MG63 (cell line): ENCODE measurements at places on chromosomes 2 and 18. TPM values are rescaled to one million over a fixed set of nuclear protein-coding genes. Genes with fewer than 3 reads are reported as not detected.

DNA sequence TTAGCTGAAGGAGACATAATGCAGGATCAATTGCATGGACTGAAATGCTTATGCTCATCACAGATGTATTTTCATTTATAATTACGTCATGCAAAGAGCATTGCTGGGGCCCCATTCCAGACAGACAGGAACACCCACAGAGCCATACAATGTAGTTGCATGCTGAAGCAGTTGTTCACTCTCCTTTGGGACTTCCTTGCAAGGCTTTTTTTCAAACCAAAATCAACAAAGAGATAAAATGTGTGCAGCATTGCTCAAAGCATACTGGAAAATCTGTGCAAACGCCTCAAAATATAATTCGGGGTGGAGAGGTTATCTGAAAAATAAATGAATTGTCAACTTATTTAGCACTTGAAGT, 463.2 kb downstream of the CDH2 start:
- peak; percentile 34 for DNase-seq

DNA sequence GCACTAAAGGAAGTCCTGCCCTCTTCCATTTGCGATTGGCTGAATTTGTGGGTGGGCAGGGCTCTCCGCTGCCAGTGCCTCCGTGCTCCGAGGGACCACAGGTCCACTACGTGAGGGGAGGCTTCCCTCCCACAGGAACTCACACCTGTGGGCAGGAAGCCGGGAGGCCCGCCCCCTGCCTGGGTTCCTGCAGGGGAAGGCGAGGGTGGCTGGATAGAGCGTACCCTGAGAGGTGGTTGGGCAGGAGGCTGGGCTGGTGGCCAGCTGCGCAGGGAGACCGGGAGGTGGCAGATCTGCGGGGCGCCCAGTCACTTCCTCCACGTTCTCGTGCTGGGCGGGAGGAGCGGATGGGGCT, 47.0 kb upstream of the PTH2R start:
- DNase-seq: no peak

GRCh38 chr2:200216310-200216709, 90.2 kb upstream of the SPATS2L start:
- no peak for DNase-seq

- DNase-seq: no peak
Measured at GRCh38 chr2:219541611-219542180, 1.9 kb downstream of the CHPF start.

DNA sequence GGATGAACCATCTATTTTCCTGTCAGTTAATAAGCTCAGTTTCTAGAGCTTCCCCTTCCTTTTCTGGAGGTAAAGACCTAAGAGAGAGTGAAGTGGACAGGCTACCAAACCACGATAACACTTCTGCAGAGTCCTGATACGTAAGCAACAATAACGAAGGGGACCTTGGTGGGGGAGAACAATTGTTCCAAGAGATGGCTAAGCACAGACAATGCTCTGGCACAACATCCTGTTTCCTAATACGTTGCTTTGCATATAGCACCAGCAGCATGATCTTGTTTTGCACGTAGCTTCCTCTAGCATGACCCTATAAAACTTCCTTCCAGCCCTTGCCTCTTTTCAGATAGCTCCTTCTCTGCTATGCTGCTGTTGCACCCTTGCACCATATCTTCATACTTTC, 247.3 kb downstream of the RAD51AP2 start:
- DNase-seq: no peak

DNA sequence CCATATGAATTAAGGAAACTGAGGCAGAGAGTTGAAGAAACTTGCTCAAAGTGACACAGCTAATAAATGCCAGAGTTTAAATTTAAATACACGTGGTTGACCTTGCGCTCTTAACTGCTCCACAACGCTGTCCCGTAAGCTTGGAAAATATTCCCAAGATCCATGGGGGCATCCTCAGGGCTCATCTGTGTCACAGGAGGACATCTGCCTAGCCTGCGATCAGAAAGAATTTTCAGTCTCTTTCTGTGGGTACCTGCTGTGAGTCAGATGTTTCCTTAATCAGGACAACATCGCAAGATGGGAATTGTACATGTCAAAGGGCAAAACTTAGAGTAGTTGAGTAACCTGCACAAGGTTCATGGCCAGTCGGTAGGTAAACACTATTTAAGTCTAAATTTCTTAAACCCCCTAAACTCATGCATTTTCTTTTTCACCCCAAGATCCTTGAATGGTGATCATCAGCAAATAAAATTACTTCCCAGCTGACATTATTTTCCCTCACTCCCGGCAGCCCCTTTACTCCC, 1.4 kb downstream of the CMPK2 start:
- DNase-seq: no peak

DNA sequence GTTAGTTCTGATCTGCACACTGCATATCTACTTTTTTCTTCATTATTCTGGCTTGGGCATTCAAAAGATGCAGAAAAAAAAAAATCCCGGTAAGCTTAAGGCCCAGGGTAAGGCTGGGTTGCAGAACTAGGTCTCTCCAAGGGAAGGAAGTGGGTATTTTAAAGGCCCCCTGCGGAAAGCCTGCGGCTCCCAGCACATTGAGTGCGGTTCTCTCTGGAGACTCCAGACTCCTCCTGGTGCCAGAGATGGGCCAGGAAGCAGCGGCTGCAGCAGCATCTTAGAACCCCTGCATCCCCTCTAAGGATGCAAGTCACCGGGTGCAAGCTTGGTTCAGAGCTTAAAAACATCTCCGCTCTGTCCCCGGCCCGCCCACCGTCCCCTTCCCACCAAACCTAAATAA, 49.5 kb downstream of the TGIF1 start:
- no peak for DNase-seq

DNA sequence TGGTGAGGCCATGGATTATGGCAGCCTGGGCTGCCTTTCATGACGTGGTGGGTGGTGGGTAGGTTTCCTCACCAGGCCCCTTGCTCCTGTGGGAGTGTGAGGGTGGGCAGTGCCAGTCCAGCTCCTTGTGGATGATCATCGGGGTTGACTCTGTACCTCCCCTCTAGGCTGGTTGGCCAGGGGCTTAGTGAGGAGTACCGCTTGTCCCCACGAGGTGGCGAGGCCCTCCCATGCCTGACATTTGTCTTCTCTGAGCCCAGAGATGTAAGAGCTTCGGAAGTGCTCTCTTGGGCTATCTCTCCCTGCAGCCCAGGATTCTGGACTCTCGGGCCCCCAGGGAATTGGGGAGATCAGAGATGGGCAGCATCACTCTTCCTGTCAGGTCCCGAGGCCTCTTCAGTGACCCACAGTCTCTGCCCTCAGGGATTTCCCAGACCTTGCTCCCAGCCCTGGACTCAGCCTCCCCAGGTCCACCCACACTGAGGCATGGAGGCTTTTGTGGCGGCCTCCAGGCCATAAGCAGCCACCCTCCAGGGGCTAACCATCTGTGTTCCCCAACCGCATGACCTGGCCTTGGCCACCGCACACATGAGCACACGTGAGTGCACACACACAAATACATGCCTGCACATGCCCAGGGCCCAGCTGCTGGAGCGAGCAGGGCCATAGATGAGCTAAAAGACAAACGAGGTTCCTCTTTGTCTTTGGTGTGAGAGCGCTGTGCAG, 6.5 kb downstream of the SPR start:
- DNase-seq: peak; percentile 42

DNA sequence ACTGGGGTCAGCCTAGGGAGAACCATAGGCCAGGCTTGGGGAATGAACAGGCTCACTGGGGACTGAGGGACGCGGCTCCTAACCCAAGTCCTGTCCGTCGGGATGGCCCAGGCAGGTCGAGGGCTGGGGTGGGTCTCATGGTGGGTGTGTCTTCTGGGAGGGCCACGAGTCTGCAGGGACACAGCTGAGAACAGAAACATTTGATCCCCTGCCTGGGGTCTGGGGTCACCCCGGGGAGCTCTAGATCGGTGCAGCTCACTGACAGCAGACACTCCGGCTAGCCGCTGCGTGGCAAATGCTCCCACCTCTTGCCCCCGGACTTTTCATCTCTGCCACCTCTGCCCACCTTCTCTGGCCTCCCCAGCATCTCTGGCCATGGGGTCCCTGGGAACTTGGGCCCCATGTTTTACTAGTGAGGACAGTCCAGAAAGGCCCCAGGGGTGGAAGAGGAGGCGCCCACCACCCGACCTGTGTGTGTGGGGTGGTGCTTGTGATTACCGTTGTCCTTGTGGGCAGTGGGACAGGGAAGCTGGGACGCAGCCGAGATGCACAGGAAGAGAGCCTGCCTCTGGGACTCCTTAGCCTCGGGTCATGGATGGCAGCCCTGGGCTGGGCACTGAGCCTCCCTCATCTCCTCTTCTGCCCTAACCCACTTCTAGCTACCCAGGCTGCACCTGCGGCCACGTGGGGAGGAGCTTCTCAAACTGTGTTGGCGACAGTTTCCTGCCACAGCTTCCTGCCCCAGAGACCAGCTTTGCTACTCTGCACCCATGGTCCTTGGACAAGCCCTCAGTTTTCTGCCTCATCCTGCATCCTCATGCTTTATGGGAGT, 4.9 kb downstream of the ZAP70 start:
- no peak for DNase-seq

- DNase-seq: peak; percentile 58
Measured at GRCh38 chr2:108922141-108922915, 66.7 kb downstream of the EDAR start.

DNA sequence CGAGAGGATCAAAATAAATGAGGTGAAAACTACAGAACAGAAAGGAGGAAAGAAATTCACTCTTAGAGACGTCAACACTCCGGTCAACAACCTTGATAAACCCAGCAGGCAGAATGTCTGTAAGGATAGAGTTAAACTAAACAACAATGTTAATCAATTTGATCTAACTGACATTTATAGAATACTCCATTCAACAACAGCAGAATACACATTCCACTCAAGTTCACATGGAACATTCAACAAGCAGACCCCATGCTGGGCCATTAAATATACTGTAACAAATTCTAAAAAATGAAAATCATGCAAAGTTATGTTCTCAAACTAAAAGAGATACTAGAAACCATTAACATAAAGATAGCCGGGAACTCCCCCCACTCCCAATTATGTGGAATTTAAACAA, 41.8 kb downstream of the FAM210A start:
- DNase-seq: no peak

DNA sequence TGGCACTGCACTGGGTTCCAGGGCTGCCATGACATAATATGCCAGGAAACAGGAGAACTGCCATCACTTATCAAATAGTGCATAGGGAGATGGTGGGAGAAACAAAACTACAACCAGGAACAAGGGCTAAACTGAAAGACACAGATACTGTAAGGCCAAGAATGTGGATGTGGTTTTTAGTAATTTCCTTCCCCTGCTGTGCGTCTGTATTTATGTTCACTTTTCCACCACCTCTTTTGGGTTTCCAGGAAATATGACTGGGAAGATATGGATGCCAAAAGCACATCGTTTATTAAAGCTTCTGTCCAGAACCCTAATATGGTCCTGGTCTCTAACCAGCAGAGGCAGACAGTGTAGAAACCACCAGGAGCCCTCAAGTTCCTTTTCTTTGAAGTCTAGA, 759.7 kb upstream of the FANCL start:
- DNase-seq: no peak

- DNase-seq: no peak
Measured at GRCh38 chr2:59077981-59078531, 836.9 kb upstream of the FANCL start.

DNA sequence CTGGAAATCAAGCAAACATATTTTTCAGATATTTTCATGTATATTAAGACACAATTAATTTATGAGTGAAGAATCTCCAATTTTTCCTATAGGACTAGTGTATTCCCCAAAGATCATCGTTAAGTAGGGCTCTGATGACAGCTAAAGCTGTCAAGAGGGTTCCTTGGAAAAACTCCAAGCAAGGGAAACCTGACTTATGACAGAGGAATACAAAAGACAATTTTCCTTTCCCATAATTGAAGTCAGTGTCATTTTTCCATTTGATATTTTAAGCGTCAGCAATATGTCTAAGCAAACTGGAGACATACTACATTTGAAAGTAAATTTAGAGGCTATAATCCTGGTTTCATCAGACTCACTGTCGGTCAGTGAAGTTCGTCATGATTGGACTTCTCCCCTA, 36.1 kb downstream of the RIT2 start:
- DNase-seq: no peak

- DNase-seq: no peak
Measured at GRCh38 chr2:223560749-223561435, 41.3 kb downstream of the SCG2 start.

GRCh38 chr18:51273437-51273836, 76.0 kb upstream of the MEX3C start:
- DNase-seq: no peak

DNA sequence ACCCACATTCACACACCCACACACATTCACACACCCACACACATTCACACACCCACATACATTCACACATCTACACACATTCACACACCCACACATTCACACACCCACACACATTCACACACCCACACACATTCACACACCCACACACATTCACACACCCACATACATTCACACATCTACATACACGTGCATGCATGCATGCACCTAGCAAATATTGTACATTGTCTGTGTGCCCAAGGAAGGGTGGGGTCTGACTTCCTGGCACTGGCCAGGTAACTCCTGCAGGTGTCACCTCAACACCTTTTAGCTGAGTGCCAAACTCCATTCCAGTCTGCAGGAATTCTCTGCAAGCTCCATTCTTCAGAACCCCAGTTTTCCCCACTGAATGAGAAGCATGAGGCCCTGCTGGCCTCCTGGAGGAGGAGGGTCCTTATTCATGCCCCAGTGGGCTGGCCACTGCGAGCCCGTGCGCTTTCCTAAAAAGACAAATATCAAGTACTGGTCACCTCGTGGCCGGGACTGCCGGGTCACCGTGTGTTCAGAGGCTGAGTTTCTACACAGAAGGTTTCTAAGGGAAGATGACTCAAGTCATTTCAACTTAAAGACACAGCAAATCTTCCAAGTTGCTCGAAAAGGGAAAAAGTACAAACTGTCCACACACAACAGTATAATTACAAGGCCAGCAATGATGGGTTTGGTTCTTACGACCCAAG, 131.5 kb downstream of the HDAC4 start:
- no peak for DNase-seq

- no peak for DNase-seq
Measured at GRCh38 chr2:207142461-207142860, 23.3 kb downstream of the KLF7 start.

DNA sequence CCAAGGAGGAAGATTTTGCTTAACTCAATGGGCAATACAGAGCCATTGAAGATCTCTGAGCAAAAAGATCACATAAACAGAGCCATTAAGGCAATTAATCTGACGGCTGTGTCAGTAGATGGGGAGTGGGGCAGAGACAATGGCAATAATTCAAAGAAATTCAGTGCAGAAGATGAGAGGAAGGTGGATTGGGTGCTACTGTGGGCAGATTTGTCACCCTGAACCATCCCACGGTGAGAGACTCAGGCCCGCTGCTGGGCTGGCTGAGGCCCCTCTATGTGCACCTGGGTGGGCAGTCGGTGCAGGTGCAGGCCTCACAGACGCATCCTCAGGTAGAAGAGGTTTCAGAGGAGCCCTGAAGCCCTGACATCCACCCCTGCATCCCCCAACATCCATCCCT, 458.6 kb downstream of the EIPR1 start:
- DNase-seq: no peak

- no peak for DNase-seq
Measured at GRCh38 chr18:48376406-48376805, 32.8 kb downstream of the ZBTB7C start.

- no peak for DNase-seq
Measured at GRCh38 chr18:54859667-54860421, 31.6 kb downstream of the RAB27B start.

GRCh38 chr2:64250751-64251423, 106.7 kb upstream of the PELI1 start:
- DNase-seq: no peak

The AGBL5 gene
- 19.0 and 26.0 TPM in 2 replicates for total RNA-seq

The CNTNAP5 gene
- not detected in 2 replicates for total RNA-seq

The DCTN1 gene
- total RNA-seq: 99.3 and 150 TPM in 2 replicates

The EFHD1 gene
- not detected in 2 replicates for total RNA-seq

The CYP26B1 gene
- 5.4 and 10.6 TPM in 2 replicates for total RNA-seq

The TMEM37 gene
- 0.56 TPM in 1 of 2 replicates, not detected in the other for total RNA-seq

The CNGA3 gene
- not detected in 2 replicates for total RNA-seq
